Muscle of leg (tissue), 16 donors: ENCODE measurements at places on chromosomes 2 and 18. TPM values are rescaled to one million over a fixed set of nuclear protein-coding genes. Genes with fewer than 3 reads are reported as not detected.

GRCh38 chr2:217244815-217245214 is 385.0 kb upstream of the TNP1 start:
- peak; percentile 43 for DNase-seq

GRCh38 chr18:69659142-69659651 is 258.5 kb downstream of the DOK6 start:
- DNase-seq: peak; percentile 11

DNA sequence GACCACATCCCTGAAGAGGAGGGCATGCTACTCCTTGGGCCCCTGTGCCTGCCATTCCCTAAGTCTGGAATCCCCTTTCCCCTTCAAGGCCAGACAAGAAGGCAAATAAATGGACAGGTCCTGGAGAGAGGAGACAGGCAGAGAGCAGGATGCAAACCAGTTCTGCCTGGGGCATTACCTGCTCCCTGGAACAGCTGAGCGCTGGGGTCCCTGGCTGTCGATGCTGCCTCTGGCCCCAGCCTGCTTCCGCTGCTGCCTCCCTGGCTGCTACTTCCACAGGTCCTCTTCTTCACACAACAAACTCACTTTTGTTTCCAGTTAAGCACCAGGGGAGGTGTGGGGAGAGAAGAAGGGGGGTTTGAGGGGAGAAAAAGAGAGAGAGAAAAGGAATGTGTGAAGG is 53.1 kb downstream of the SLC4A5 start:
- DNase-seq: no peak

Gene SLC5A7
- total RNA-seq: 0.22 TPM

DNA sequence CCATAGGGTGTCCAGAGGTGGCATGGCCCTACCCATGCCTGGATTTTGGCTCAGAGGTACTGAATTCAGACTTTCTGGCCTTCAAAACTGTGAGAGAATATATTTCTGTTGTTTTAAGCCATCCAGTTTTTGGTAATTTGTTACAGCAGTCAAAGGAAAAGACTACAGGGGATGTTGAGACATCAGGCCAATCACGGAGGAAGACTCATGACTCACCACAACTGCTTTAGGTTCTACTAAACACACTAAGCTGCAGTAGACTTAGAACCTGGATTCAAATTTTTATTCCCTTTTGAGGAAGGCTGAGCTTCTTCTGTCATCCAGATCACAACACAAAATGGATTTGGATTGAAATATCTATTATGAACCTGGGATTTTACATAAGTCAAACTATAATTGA is 12.0 kb upstream of the C2orf66 start:
- no peak for DNase-seq

Gene MAPK4
- 4.7 TPM for total RNA-seq

- no peak for DNase-seq
These were observed 8.1 kb downstream of the CDC42EP3 start for GRCh38 chr2:37663390-37663789.

- DNase-seq: peak; percentile 68
These were observed 33.7 kb downstream of the ABI2 start for GRCh38 chr2:203361922-203362321.

DNA sequence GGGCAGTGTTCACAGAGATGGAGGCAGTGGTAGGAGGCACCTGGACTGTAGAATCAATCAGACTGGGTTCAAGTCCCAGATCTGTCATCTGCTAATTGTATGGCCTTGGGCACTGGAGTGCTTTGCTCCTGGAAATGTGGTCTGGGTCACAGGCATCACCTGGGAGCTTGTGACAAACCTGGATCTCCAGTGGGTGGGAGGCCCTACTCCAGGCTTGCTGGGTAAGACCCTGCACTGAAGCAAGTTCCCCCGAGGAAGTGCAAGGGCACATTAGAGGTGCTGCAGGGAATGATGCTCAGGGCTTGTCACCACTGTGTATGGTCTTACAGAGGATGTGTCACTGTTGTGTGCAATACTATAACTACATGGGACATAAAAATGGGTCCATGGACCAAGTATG is 220.5 kb upstream of the ID2 start:
- DNase-seq: no peak

DNA sequence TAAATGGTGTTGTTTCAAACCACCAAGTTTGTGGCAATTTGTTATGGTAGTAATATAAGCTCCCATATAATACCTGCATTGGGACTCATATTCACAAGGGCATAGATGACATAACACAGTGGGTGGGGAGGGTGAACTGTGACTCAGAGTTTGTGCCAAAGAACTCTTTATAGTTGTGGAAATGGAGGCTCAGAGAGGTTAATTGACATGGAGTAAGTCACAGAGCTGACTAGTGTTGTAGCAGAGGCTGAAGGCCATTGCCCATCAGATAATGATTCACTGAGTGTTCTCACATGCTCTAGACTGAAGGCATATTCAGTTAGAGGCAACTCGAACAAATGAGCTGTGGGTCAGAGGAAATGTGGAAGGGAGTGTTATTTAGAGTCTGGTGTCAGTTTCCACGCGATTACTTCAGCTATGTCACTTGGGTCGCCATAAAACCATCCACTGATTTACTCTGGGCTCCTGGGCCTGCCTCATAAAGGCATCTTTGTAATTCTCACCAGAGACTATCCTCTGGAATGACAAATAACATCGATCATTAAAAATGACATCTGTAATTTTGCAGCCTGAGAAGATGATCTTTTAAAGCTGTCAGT is 264.7 kb downstream of the CCDC85A start:
- no peak for DNase-seq

DNA sequence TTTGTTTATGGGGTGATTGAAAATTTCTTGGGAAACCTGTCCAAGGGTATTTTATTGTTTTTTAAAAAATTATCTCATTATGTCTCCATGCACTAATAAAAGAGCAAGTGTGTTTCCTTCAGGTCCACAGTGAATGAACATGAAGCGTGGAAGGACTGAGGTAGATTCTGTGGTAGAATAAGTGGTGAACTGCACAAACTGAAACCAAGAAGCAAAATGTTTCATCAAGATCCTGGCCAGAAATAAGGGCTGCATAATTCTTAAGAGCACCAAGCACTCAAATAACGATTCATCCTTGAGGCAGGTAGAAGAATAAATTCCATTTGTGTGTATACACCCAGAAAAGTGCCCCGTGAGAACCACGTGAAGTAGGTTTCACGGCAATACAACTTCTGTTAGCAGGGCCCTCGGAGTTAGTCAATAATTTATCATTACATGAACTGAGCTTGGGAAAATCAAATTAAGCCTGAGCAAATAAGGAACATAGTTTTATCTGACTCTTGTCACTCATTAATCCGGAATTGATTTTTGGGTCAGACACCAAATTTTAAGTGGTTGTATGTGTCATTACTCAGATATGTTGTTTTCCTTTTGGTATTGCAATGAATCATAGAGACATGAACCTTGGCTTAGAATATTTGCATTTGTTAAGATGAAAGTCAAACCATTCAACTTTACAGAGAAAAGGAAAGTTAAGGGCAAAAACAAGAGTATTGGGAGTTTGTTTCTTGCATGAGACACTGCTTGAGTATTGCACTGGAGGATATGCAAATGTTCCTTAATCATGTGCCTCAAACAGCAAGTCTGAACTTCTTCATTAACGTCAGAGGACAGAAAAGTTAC is 472.6 kb upstream of the NETO1 start:
- no peak for DNase-seq

DNA sequence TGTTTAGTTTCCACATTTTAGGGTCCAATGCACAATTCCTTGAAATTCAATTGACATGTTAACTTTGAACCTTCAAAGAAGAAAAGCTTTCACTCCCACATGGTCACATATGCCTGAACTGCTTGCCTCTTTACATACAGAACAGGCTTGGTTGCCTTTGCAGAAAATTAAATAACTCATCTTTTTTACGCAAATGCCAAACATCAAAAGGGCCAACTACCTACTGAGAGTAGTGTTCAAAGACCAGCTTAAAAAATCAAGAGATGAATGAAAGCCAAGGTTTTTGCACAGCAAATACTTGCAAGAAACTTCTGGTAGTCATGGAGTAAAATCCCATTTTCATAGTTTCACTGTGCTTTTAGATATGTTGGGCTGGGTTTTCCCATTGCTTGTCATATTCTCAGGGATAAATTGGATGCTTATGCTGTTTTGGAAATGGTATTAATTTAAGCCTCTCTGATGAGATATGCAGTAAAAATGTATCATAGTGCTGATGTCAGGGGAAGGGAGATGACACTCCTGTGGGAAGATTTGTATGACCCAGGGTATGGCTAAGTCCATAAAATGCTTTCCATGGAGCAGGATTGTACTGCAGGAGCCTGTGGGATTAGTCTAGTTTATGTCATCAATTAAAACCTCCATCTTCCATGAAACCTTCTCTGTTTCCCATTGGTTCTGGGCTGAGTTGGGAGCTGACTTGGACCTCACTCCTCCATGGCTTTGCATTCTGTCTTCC is 60.6 kb upstream of the DARS1 start:
- peak; percentile 86 for DNase-seq
